ENCODE measurements at places on chromosomes 5 and 9.

GRCh38 chr5:97297704-97298091 is 114.7 kb upstream of the RIOK2 start:
- DNase-seq = no peak

GRCh38 chr9:33778700-33779351 is 16.5 kb upstream of the PRSS3 start:
- DNase-seq = peak; percentile 78

GRCh38 chr5:103589776-103590175 is 27.2 kb upstream of the NUDT12 start:
- DNase-seq = no peak

DNA sequence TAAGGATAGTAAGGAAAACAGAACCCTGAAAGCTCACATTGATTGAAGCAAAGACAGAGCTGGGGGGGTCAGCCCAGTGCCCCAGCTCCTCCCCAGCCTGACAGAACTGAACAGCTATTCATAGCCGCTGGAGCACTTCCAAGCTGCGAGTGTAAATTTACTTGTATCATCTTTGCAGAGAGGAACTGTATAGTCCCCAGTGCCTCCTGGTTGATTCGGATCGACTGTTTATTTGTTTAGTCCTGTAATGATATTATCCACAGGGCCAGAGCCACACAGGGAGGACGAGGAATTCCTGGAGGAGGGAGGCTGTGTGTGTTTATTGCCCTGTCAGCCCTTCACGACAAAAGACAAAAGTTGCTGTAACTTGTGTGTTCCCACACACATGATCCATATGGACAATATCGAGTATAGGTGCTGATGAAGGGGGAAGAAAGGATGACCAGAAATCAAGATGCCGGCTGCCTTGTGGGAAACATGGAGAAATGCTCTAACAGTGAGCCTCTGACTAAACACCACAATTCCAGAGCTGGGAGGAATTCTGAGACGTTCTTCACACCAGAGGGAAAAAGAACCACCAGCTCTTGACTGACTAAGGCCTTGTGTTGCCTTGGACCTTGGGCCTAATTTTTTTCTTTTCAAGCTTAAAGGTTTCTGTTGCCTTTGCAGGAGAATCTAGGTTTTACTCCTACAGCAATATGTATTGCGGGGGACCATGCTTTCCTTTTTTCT is 31.1 kb downstream of the FOXD1 start:
- no peak for DNase-seq

GRCh38 chr5:168647083-168647482 is 67.9 kb upstream of the PANK3 start:
- no peak for DNase-seq

DNA sequence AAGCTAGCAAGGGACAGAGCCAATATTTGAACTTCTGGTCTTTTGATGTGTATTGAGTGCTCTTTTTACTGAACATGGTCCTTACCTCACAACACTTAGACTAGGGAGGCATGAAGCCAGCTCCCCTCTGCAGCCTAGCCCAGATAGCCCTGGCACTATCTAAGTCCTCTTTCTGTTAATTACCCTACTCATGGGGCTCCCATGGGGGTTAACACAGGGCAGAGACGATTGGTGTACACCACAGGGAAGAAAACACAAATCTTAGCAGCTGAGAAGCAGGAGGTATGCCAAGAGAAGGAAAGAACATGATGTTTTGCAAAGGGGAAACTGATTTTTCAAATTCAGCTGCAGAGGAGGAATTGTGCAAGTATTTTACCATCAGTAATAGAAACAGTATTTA is 383.8 kb downstream of the TMEM232 start:
- no peak for DNase-seq

DNA sequence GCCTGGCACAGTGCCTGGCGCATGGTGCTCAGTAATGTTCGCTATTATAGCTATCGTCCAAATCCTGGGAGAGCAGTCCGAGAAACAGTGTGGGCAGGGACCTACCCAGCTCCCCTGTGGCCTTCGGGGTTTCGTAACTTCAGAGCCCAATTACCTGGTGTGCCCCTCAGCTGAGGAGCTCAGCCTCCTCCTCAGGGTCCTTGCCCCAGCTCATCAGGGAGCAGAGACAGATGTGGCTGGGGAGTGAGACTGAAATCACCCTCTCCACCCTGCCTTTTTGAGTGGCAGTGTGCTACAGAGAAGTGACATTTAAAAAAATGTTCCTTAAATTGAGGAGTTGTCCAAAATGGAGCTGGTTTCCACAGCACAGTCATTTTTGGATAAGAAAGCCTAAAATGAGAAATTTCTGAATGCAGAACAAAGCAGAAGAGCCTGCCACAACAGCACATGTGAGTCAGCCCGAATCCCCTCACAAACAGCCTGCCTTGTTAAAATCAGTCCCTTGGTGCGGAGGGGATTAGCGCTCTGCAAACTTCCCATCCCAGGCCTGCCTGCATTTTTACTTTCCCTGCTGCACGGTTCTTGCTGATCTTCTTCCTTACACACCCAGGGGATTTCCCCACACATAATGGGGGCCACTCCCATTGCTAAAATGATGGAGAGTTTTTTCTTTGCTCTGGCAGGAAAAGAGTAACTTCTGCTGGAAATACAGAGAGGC is 78.1 kb upstream of the PITX1 start:
- no peak for DNase-seq

- DNase-seq = no peak
Observed at GRCh38 chr5:14635656-14636055, 28.9 kb upstream of the OTULIN start.

DNA sequence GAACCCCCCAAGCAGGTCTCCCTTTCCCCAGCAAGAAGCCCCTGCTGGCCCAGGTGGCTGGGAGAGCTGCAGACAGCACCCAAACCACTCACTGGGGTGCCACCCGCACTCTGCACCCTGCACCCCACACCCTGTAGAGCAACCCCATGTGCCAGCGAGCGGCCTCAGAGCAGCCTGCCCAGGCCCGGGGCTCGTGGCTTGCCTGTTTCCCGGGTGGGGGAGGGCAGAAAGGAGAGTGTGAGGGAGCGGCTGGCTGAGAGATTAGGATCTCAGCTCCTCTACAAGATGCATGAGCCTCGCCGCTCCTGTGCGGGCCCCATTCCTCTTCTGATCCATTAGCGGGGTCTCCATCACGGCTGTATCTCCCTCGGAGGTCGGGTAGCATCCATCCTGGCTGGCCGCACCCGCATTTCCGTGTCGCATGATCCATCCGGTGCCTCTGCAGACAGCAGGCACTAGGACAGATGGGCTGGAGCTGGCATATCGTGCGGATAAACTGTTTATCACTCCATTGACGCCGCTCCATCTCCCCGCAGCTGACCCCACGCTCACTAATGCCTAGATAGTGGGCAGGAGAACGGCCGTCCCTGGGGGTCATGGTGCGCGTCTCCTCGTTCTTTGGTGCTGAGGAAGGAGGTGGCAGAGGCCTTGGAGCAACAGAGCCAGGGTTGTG is 54.4 kb downstream of the MRPL36 start:
- DNase-seq = no peak

DNA sequence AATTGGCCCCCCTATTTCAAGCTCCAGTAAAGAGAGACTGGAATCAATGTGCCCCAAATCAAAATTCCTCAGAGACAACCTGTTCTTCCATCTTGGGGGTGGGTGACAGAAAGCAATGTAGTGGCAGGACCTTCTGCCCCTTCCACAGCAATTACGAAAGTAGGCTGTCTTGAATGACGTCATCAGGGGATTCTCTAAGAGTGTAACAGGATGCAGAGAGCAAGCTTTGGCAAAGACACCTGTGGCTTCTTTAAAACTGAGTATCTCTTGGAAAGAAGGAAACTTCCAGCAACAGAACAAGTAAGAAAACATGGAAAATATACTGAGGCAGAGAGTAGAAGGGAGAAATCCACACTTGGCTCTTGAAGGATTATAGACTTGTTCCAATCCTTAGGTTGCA is 247.6 kb upstream of the PDE4D start:
- DNase-seq = no peak

DNA sequence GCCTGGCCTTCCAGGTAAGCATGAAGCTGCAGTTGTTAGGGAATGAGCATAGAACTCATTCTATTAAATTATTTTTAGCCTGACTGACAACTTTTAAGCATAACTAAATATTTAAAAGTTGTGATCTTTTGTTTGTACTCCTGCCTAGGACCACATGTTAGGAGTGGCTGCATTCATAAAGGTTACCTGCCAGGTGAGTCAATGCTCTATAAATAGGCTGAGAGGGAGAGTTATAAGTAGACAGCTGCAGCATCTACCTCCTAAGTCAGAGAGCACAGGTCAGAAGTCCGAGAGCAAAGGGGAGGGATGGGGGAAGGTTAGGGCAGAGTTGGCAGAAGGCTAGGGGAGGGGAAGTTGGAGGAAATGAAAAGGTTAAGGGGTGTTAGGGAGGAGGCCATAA is 292.4 kb upstream of the TLE4 start:
- peak; percentile 60 for DNase-seq

DNA sequence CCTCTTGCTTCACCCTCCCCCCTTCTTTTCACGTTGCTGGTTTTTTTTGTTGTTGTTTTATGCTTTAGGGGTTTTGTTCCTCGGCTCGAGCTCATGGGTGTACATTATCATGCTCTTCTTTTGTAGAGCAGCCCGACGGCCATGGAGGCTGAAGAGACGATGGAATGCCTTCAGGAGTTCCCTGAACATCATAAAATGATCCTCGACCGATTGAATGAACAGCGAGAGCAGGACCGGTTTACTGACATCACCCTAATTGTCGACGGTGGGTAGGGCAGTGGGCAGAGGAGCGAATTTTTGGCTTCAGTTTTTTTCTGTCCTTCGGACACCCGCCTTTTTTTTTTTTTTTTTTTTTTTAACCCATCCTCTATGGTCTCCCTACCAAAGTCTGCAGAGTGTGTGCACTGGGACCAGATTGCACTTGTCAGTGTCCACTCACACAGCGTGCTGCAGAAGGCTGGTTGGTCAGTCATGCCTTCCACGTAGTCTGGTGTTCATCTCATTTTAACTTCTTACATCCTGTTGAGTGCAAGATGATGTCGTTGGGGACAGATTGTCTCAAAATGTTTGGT is 1.3 kb downstream of the ZNF131 start:
- peak; percentile 62 for DNase-seq

- no peak for DNase-seq
Observed at GRCh38 chr5:28523888-28524635, 1485.7 kb upstream of the CDH9 start.

- DNase-seq = no peak
Observed at GRCh38 chr9:36858805-36859375, 175.2 kb downstream of the PAX5 start.

GRCh38 chr5:38720554-38721361 is 125.1 kb upstream of the OSMR start:
- no peak for DNase-seq

DNA sequence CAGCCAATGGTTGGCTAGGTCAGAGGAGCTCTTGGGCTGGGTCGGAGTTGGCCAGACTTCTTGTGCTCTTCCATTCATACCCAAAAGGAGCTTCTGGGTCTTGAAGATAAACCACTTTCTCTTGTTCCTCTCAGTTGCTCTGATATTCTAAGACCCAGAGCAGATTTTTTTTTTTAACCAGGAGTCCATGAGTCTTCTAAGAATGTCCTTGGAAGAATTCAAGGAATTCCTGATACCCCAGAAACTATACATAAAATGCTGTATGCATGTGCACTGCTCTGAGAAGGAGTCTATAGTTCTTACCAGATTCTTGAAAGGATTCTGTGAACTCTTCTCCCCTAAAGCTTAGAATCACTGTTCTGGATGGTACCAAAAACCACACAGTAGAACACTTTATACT is 9.9 kb upstream of the PALM2AKAP2 start:
- no peak for DNase-seq

GRCh38 chr5:142587354-142587965 is 98.4 kb downstream of the FGF1 start:
- DNase-seq = peak; percentile 7

GRCh38 chr5:117731446-117731845 is 1156.8 kb upstream of the SEMA6A start:
- DNase-seq = no peak

DNA sequence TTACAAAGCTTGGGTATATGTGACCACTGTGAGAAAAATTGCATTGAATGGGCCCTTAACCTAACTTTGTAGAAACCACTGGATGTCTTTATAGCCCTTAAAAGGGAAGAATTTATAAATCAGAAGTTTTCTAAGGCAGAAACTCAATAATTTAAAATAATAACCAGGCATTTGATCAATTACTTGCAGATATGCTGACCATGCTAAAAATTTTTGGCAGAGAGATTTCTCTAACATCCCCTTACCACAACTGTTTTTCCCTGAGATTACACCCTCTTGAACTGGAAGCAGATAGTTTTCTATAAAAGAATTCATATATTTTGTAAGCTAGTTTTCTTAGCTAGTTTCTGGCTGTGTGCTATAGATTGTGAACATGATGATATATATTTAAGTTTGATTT is 428.3 kb downstream of the KIF4B start:
- DNase-seq = no peak

- DNase-seq = no peak
Observed at GRCh38 chr5:83034036-83034435, 43.2 kb downstream of the TMEM167A start.

GRCh38 chr9:130917168-130917960 is 20.8 kb upstream of the QRFP start:
- DNase-seq = no peak

- peak; percentile 75 for DNase-seq
Observed at GRCh38 chr9:132037458-132037857, 42.2 kb downstream of the MED27 start.

DNA sequence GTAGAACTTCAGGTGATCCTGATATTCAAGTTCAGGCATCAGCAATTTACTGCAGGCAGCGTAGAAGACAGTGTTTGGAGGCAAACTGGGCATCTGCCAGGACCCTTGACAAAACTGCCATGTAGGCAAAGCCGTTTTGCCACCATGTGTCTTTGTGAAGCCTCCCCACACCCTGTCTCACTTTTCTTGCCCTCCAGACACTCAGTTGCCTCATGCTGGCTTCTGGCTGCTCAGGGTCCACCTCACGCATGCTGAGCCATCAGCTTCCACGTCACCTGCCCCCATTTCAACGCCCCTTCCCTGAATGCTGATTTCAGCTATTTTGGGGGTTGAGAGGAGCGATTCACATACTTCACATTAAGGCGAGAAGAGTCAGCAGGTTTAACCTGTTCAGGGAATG is 165.2 kb upstream of the KLF9 start:
- no peak for DNase-seq

Data from NCI-H510A treated with DMSO at 0.1 percent for 48 hours (cell line).